ENCODE measurements at places on chromosomes 6 and 20.

GRCh38 chr6:1285956-1286355 is 25.9 kb upstream of the FOXQ1 start:
- DNase-seq, result no peak

DNA sequence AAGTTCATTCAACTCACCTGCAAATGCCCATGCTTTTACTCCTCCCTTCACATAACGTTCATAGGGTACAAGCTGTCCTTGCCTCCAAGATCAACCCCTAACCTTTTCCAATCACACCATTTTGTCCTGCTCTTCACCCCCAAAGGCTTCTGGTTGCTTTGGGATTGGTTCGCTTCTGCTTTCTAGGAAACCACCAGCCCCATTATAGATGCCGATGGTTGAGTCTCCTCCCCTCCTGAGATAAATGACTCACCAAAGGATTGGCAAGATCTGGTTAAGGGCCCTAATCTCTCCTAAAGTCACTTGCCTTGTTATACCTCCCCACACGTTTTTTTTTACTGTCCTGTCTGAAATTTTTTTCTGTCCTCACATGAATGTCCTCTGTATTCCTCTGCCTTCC is 311.4 kb downstream of the HACE1 start:
- DNase-seq, result no peak

- DNase-seq, result no peak
Observed at GRCh38 chr6:1016329-1017302, 295.3 kb upstream of the FOXQ1 start.

GRCh38 chr6:105649192-105649591 is 246.3 kb upstream of the PREP start:
- DNase-seq, result no peak

GRCh38 chr6:158026901-158027589 is 45.4 kb downstream of the SYNJ2 start:
- no peak for DNase-seq

- DNase-seq, result no peak
Observed at GRCh38 chr6:126665551-126665950, 325.6 kb downstream of the CENPW start.
